ENCODE measurements at places on chromosomes 1 and 21. TPM values are rescaled to one million over a fixed set of nuclear protein-coding genes. Genes with fewer than 3 reads are reported as not detected.

DNA sequence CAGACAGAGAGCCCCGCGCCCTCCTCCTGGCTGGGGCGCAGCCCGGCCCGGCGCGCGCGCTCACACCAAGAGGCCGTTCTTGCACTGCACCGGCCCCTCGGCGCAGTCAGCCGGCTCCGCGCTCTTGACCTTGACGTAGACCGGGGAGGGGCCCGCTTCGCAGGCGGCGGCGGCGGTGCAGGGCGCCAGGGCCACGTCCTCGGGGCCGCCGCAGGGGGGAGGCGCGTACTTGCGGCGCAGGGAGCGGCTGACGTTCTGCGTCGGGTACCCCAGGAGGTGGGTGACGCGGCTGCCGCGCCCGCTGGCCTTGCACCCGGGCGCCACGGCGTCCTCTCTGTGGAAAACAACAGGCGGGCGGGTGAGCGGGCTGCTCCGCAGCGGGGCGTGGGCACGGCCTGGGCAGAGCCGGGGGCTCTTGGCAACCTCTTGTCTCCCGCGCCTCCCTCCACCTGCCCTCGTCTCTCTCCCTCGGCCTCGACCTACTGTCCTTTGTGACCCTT, 7.7 kb downstream of the VSIG8 start:
- DNase-seq, result peak; percentile 73

DNA sequence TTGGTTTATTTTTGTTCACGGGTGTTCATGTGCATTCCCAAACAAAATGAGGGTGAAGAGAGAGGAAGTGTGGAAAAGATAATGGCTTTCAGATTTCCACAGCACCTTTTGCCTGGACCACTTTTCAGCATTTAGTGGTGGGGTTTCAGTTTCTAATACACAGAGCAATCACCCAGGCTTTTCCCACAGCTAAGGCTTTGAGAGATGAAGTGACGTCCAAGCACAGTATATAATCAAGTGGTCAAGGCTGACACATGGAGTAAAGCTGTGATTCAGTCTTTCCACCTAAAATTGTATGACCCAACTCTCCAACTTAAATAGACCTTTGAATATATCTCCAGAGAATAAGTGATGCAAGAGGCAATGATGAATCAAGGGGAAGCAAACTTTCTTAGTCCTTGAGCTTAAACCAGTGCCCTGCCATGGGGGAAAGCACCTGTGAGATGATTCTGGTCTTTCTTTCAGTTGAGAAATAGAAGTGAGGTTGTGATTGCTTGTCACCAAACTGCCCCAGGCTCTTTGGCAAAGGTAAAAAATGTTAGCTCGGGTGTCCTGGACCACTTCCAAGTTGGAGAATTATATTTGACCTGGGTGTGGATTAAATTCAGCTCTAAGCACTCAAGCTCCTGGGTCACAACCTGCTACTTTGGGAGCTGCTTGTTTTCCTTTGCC, 2.4 kb upstream of the PIK3R3 start:
- peak; percentile 8 for DNase-seq

Gene RSPO1
- total RNA-seq, result not detected

Gene GRHL3
- total RNA-seq, result 0.26 TPM

- no peak for DNase-seq
Observed at GRCh38 chr1:170351366-170351946, 180.5 kb upstream of the GORAB start.

- no peak for DNase-seq
Observed at GRCh38 chr1:66980745-66981367, 56.1 kb downstream of the MIER1 start.

DNA sequence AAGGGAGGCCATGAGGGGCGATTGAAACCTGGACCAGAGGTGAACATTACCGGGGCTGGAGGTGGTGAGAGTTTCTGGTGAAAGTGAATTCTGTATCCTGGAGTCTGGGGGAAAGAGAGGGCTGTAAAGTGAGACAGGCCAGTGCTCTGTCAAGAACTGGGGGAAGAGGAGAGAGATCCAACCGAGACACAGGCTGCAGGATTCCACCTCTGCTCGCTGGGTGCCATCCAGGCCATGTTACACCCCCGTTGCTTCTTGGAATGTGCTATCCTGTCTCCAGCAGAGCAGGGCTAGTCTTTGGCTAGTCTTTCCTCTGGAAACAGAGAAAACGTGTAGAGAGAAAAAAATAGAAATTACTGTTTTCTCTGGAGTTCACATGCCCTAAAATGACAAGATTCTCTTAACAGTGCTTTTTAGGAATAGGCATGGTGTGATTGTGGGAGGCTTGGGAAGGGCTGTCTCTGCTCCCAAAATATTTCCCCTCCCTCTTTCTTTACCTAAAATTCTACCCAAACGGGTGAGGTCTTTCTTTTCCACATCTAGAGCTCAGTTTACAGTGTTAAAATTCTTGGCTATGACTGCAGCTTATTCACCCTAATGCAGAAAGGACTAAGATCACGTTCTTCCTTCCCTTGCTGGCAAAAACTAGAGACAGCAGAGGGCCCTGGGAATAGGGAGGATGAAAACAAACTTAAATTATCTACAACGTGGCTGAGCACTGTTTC, 16.5 kb upstream of the OVAAL start:
- DNase-seq, result no peak

Gene SLAMF9
- total RNA-seq, result not detected

GRCh38 chr1:98289311-98289710, 368.5 kb upstream of the DPYD start:
- DNase-seq, result no peak

Gene FCRL6
- not detected for total RNA-seq

Gene PPP2R5A
- 31.4 TPM for total RNA-seq

DNA sequence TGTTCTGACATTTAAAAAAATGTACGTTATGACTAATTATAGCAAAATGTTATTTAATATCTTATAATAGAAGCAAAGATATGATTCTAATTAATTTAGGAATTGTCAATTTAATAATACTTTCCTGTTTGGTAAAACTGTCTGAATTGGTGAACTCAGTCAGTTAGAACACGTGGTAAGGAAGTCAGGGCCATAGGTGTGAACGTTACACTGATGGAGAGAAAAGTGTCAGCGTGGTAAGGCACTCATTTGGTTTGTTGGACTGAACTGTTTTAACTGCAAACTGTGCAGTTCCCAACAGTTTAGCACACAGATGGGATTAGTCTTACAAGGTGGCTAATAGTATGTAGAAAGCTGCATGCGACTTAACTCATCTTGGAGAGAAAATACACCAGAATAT, 102.9 kb downstream of the EPB41 start:
- DNase-seq, result no peak

DNA sequence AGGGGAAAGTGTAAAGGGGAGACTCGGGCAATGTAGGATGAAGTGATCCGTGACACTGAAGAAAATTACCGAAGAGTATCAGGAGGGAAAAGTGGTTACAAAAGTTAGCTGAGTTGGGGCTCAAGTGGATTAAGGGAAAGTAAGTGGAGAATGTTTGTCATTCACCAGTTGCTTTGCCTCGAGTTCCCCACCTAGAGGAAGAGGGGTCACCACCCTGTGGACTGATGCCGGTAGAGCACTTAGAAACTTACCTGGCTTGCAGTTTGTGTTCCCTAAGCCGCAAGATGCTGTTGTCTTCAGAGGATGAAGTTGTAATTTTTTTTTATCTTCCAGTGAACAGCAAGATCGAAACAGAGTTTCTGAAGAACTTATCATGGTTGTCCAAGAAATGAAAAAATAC, 1.0 kb downstream of the PER3 start:
- no peak for DNase-seq

DNA sequence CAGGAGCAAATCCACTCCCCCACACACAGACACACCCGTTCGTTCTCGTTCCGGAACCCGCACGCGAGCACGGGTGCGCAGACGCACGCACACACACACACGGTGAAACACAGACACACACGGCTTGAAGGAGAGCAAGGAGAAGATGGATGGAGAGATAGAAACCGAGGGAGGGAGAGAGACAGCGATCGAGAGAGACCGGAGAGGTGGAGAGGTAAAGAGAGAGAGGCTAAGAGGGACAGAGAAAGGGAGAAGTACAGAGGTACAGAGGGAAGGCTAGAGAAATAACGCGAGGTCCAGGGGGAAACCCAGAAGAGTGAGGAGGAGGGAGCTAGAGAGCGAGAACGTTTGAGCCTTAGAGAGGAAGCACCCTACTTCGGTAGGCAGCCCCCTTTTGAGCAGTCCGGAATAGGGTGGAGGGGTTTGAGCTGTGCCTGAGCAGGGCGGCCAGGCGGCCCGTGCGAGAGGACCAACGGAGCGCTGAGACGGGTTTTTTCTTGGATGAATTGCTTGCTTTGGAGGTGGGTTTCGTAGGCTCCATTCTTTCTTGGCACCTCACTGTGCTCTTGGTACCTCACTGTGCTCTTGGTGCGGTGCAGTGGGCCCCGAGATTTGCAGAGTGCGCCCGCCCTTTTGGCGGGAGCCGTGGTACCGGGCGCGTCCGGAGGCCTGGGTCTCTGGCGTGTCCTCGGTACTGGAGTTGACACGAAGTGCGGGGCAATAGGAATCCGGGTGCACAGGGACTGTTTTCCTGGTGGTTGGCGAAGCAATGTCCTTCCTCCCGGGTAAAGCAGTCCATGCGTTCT, 88.4 kb upstream of the RHOU start:
- DNase-seq, result peak; percentile 51

DNA sequence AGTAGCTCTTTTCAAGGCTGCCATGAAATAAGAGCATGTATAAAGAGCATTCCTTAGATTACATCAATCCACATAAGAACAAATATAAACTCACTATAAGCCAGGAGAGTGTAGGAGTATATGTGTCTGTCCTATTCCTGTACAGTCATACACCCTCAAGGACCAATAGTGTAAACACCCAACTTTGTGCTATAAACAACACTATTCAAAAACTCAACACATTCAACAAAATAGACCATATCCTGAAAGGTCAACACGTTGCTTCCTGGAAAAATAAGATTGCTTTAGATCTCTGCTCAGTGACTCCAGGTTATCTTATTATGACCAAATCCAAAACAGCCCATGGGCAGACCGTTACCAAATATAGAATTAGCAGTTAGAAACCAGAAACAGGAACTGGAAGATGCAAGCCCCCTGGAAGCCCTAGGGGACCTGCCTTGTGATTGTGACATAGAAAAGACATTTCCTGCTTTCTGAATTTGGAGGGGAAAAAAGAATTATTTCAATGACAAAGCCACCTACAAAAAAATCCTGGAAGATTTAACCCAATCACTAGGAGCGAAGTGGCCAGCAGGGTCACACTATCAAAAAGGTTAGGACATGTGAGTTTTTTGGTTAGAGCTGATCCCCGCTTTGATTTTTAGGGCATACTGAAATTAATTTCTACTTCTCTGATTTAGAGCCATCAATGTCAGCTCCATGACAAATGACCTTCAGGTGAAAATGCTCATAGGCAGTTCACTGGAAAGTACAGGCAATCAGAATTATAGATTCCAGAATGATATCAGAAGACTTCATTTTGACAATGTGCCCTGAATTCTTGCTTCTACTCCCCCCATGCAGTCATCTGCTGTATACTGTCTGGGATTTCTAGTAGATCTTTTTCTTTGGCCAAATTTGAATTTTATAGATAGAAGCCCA, 59.9 kb downstream of the LRRC8C start:
- no peak for DNase-seq

- DNase-seq, result no peak
Observed at GRCh38 chr1:229859026-229859425, 208.0 kb upstream of the GALNT2 start.

- no peak for DNase-seq
Observed at GRCh38 chr1:110425612-110426152, 18.2 kb upstream of the LAMTOR5 start.

All from activated naive CD4-positive, alpha-beta T cell treated with anti-CD3 and anti-CD28 coated beads for 36 hours (primary cell).